HT1080 (cell line): ENCODE measurements at places on chromosomes 3 and 15. TPM values are rescaled to one million over a fixed set of nuclear protein-coding genes. Genes with fewer than 3 reads are reported as not detected.

DNA sequence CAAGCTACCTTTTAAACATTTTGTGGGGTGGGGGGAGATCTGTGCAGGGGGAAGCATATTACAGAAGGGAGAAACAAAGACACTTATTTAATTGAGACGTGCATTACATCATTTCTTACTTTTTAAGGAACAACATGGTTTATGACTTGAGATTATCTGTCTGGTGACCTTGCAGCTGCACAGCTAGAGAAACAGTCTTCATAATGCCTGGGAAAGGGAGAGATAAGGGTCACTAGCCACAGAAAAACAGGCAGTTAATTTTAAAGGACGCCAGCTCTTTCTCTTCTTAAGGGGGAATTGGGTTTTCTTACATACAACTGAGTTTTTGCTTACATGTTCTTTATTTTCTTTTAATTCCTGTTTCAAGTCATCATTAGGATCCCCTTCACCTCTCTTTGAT lies 147.9 kb downstream of the SST start:
- DNase-seq, result no peak

DNA sequence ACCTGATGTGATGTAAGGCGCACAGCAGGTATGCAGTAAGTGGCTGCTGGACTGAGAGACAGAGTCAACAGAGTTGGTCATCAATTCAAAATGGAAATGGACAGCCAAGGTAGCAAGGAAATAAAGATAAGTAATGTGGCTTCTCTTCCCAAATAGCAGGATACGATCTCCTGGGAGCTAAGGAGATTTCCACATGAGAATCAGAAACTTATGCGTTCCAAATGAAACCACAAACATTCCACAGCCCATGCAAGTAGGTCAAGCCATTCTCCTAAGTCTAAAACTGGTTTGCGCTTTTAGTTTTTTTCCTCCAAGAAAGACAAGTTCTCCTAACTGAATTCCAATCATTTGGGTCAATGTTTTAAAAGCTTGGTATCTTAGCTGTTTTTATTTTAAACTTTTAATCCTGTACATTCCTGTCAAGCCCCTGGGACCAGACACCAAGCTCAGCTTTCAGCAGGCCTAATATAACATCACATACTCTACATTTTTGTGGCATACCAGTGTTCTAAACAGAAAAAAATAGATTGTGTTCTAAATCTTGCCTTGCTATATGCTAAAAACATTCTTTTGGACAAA lies 73.7 kb upstream of the TSPAN3 start:
- peak; percentile 78 for DNase-seq

- DNase-seq, result no peak
Observed at GRCh38 chr15:57746786-57747185, 40.3 kb downstream of the POLR2M start.

- no peak for DNase-seq
Observed at GRCh38 chr15:33808720-33809457, 159.4 kb upstream of the CHRM5 start.

DNA sequence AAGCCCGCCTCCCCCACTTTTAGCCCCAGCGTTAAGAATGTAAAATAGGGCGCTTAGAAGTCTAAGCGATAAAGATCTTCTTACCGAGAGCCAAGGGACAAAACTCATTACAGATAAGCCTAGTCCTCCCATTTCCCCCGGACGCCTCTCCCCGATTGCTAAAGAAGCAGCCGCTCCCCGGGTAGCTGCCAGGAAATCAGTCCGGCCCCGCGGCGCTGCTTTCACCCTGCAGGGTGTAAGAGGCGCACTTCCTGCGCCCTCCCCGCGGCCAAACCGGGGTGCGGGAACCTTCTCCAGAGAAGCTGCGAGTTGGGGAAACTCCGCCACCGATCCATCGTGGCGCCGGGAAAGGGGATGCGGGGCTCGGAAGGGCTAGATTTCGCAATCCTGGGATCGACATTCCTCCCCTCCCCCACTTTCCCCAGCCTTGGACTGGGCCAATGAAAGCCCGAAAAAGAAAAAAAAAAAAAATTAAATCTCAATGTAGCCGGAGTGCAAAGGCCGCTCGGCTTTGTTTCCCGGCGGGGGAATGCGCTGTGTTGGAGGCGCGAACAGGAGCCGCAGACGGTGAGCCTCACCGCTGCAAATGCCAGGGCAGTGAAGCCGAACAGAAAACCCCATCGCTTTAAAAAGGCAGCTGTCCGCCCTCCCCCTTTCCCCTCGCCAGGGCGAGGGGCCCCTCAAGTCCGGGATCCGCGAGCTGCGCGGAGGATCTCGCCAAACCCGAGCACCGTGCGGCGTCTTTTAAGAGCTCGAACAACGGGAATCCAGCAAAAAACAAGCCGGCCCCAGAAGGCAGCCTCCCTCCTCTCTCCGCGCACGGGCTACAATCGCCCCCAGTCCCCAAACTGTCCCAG lies 626 bp upstream of the PTPRG start:
- DNase-seq, result peak; percentile 79

GRCh38 chr15:70560617-70561328 lies 202.6 kb downstream of the UACA start:
- no peak for DNase-seq

DNA sequence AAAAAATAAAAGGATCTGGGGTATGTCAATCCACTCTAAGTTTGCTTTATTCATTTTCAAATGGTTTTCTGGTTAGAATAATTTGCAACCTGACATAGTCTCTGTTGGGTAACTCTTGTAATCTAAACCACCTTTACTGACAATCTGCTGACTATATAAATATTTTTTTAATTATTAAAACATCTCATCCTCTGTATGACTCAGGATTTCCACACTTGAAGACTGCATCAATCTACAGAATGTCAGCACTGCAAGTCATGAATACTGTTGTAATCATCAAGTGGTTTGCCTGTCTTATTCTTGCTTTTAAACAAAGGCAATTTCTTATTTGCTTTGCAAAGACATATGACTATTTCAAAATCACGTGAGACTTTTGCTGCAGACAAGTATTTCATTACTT lies 42.1 kb downstream of the VGLL3 start:
- DNase-seq, result peak; percentile 9

- no peak for DNase-seq
Observed at GRCh38 chr15:38781196-38781595, 216.6 kb upstream of the RASGRP1 start.

GRCh38 chr15:90957031-90957790 lies 2.5 kb downstream of the RCCD1 start:
- DNase-seq, result no peak

DNA sequence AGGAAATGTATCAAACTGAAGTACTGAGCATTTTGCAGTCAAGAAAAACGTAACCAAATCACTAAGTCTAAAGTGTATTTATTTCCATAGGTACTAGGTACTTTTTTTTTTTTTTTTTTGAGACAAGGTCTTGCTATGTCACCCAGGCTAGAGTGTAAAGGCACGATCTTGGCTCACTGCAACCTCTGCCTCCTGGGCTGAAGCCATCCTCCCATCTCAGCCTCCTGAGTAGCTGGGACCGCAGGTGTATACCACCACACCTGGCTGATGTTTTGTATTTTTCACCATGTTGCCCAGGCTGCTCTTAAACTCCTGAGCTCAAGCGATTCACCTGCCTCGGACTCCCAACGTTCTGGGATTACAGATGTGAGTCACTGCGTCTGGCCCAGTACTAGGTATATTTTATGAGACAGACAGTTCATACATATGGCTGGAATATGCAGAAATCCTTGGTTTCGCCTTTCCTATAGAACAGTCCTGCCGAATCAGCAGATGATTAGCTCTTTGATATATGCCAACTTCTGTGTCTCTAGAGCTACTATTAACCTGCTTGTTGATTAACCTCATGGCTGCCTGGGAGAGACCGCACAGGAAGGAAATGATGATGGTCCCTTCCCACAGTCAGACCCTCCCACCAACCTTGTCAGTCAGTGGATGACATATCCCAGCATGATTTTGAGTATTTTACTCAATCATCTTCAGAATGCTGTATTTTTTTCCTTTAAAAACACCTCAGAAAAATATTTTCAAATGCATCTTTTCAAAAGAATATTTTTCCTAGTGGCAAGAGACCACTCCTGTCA lies 32.3 kb downstream of the TMOD3 start:
- DNase-seq, result peak; percentile 85

DNA sequence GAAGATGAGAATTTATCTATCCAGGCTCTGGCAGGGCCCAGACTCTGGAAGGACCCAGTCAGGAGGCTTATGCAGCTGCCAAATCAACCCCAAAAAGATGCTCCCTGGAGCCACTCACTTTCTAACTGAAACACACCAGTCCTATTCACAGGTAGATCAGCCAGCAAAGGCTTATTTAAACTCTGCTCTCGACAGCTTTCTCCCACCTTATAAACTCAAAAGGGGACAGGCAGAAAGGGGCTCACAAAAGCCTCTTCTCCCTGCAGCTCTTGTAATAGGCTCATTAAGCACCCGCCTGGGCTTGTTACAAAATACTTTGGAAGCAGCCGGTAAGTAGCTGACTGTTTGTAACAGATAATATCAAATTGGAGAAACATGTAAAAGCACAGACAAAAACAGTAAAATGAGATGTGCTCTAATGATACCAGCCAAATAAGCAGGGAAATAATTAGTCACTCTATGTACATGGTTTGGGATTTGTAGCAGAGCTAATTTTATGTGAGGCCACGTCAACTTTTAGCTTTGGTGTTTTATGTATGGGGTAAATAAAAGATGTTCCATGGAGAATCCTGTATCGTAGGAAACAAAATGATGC lies 213.8 kb downstream of the NR2F2 start:
- no peak for DNase-seq

GRCh38 chr15:56989411-56989924 lies 71.0 kb downstream of the TCF12 start:
- DNase-seq, result no peak

Gene B3GNT5
- 21.6 and 22.5 TPM in 2 replicates for total RNA-seq

Gene SLC12A1
- not detected in 2 replicates for total RNA-seq

Gene ANKRD34C
- 0.03 and 0.29 TPM in 2 replicates for total RNA-seq

Gene SPG11
- 24.5 and 26.7 TPM in 2 replicates for total RNA-seq
